M059J (cell line): ENCODE measurements at places on chromosomes 7 and 10. TPM values are rescaled to one million over a fixed set of nuclear protein-coding genes. Genes with fewer than 3 reads are reported as not detected.

DNA sequence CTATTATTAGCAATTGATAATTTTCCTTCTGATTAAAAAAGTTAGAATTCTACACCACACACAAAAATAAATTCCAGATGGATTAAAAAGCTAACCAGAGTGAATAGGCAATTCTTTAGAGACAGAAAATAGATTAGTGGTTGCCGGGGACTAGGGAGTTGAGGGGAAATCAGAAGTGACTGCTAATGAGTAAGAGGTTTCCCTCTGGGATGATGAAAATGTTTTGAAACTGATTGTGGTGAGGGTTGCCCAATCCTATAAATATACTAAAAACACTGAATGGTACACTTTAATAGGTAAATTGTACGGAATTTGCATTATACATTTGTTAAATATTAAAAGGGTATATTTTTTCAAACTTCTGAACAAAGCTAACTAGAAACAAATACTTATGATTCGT is 214.9 kb downstream of the GPAM start:
- no peak for DNase-seq

DNA sequence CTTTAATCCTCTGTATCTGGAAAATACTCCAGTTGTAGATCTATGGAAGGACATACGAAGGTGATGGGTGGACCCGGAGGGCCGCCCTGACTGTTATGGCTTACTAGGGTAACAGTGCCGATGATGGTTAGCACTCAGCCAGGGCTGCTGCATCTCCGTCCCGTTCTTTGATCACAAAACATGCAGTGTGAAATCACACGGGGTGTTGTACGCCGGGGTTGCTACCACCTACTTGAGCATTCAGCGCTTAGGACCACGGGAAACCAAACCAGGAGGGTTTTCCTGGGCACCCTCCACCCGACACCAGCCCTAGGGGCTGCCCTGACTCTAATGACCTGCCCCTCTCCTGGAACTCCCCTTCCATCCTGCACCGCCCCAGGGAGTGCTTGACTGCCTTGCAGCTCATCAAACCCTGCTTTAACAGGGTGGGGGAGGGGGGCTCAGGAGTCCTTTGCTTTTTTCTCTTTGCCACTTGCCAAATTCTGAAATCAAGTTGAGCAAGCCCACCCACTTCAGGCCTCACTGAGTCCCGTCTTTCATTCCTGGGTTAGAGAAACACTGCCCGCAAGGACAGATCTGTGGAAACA is 20.4 kb downstream of the ZNF775 start:
- DNase-seq: no peak

DNA sequence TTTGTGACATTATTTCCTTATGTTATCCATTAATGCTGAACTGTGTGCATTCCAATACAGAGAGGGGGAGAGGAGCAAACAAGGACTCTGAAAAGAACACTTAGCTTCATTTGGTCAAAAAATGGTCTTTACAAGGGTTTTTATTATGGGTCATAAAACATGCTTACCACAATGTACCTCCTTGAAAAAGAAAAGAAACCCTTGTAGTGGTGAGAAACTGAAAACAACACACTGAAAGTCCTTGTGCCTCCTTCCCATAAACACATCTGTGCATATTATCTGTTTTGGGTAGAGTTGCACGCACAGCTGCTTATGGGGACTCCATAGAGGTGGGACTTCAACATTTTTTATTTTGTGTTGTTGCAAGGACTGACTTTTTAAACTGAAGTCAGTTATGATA is 98.7 kb downstream of the CDK6 start:
- no peak for DNase-seq

The SLC25A13 gene
- 22.8 and 29.7 TPM in 2 replicates for total RNA-seq

DNA sequence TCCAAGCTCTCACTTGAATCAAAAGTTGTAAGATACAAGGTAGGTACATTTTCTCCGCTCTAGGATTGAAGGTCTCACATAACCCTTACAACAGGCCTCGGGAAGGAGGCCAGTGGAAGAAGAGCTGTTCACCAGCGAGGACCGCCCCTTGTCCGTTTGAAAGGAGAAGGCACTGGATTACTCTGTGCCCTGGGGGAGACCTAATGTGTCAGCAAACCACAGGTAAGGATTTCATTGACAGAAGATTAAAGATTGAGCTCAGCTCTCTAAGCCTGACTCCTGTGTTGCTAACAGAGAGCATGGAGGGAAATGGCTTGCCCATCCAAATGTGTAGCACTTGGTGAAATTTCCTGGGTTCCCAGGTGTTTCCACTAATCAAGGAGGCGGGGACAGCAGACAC is 81.2 kb downstream of the SLC16A9 start:
- DNase-seq: peak; percentile 10

DNA sequence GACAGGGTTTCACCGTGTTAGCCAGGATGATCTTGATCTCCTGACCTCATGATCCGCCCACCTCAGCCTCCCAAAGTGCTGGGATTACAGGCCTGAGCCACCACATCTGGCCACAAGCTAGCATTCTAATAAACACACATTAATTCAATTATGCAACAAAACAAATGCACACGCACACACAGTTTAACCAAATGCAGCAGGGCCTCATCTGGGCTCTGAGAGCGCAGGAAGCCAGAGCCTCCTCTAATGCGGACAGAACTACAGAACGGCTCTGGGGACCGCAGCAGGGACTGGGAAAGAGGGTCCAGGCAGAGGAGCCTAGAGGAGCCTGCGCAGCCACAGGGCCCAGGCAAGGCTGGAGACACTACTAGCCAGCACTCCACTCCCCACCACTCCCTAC is 3.8 kb downstream of the MAD1L1 start:
- no peak for DNase-seq

DNA sequence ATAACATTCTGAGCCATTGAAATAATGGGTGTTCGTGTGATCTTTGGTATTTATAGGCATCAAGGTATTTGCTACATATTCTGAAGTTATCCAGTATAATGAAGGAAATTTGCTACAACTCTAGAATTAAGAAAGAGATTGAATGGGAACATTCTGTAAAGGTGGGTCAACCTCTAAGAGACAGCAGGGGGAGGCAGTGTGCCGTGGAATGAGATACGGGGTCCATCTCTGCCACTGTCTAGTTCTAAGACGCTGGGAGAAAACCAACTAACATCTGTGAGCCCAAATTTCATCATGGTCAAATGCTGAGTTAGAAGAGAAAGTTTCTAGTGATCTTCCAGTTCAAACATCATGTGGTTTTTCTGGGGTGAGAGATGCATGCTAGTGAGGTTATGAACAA is 368.9 kb downstream of the SORCS1 start:
- peak; percentile 2 for DNase-seq

GRCh38 chr7:128215739-128216138 is 25.3 kb upstream of the LEP start:
- DNase-seq: peak; percentile 77

DNA sequence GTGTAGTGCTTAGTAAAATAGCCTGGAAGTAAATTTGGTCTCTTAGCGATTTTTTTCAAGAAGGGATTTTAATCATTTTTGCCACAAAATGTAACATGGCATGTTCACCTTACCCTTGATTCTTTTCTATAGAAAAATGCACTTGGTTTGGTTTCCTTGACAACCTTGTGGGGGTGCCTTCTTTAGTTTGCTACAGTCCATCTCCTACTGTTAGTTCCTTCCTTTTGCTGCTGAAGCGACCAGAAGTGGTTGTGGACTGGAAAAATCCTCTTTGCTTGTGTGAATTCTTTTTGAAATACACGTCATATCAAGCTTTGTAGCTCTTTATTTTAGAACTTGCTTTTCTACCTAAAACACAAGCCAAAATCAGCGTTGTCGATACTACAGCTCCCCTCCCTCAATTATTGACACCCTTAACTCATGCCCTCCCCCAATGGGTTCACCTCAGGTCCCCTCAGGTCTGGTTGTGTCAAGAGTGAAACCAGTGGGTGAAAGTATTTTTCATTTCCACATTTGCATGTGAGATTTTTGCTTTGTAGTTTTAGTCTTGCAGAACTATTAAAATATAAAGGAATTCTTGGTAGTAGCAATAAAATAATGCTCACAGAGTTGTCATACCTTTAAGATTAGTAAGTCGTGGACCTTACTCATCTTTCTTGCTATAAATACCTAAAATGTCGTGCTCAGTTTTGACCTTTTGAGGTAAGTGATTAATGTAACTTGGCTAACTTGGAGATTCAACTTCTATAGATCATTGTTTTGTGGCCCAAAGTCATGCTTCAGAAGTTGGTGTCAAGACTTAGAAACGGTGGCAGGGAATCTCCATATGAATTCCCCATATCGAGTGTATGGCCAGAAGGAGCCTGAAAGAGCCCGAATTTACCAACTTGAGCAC is 1.5 kb downstream of the ACTR3B start:
- peak; percentile 86 for DNase-seq

DNA sequence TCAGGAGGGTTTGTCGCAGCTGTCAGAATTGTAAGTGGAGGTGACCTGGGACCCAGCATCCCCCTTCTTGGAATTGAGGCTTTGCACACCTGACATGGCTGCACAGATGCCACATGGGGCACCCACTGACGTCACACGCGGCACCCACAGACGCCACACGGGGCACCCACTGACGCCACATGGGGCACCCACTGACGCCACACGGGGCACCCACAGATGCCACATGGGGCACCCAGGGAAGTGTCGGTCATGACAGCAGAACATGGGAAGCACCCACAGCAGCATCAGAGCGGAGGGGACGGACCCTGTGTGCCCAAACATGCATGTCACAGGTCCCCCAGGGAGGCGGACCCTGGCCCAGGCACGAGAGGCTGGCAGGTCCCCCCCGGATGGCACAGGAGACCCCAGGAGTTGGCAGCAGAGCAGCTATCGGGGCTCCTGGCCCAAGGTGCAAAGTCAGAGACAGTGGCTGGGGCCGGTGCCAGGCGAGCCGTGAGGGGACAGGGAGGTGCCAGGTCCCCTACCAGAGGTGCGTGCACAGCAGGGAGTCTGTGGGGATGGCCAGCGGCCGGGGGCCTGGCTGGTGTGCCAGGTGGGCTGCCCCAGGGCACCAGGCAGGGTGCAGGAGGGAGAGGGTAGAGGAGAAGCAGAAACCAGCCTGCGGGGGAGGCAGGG is 21.1 kb downstream of the KNDC1 start:
- no peak for DNase-seq

DNA sequence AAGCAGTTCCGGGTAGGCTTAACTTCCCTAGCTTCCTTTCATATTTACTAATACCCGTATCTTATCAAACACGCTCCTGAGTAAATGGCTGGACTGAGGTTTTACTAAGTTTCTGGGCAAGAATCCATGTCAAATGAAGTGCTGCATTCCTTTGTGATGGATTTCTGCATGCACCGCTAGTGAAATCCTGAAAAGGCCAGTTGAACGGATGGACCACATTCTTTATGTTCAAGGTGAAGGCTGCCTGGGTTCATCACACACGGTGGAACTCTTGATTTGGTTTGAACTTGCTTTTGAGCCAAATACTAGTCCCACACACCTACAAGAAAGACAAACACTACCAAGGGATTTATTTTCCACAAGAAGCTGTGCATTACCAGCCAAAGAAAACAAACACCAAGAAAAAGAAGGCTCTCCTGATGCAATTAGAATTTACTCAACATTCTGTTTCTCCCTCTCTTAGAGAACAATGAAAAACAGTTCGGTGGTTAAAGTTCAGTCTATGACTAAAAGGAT is 255.0 kb upstream of the SEMA3C start:
- DNase-seq: peak; percentile 88

- peak; percentile 71 for DNase-seq
Measured at GRCh38 chr7:32070406-32071360, at the start of gene PDE1C. PDE1C (minus strand) TSS chr7:32070407.

- DNase-seq: peak; percentile 97
Measured at GRCh38 chr7:55546814-55547213, 25.5 kb downstream of the VOPP1 start.

- no peak for DNase-seq
Measured at GRCh38 chr7:45070254-45070642, 18.5 kb downstream of the NACAD start.

The ANKIB1 gene
- 39.7 and 56.9 TPM in 2 replicates for total RNA-seq

DNA sequence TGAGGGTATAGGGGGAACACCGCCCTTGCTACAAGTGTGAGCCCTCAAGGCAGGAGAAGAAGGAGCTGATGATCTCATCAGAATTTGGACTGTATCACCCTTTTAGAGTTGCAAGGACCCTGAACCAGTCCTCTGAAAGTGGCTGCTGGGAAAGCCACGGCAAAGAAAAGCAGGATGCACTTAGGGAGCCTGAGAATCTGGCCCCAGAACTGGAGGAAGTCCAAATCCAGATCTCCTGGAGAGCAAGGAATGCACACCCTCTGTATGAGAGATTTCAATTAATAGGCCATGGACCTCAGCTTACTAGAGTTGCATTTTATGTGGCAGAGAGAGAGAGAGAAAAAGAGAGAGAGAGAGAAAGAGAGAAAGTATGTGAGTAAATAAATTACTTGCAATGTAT is 662.9 kb downstream of the CCSER2 start:
- DNase-seq: no peak

- DNase-seq: no peak
Measured at GRCh38 chr7:143503261-143503660, 25.6 kb downstream of the TAS2R41 start.

- no peak for DNase-seq
Measured at GRCh38 chr7:44697136-44698045, 51.3 kb upstream of the ZMIZ2 start.
